ENCODE measurements at places on chromosomes 13 and 19.

GRCh38 chr13:113539822-113540221 is 44.7 kb upstream of the TFDP1 start:
- DNase-seq = no peak

DNA sequence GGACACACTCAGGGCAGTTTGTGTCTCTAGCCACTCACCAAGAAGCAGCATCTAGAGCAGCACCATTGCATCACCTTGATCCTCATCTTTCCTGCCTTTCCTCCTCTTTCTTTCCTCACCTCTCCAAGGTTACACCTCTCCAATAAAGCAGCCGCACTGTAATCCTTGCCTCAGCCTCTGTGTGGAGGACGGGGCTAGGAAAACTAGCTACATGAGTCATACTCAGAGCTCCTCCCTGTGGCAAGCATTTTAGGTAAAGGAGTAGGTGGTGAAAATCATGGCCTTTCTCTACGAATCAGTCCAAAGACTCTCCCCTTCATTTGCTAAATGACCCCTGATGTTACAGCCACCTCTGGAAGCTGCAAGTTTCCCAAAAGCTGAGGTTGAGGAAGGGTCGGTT is 108.9 kb downstream of the DNAJC15 start:
- no peak for DNase-seq

DNA sequence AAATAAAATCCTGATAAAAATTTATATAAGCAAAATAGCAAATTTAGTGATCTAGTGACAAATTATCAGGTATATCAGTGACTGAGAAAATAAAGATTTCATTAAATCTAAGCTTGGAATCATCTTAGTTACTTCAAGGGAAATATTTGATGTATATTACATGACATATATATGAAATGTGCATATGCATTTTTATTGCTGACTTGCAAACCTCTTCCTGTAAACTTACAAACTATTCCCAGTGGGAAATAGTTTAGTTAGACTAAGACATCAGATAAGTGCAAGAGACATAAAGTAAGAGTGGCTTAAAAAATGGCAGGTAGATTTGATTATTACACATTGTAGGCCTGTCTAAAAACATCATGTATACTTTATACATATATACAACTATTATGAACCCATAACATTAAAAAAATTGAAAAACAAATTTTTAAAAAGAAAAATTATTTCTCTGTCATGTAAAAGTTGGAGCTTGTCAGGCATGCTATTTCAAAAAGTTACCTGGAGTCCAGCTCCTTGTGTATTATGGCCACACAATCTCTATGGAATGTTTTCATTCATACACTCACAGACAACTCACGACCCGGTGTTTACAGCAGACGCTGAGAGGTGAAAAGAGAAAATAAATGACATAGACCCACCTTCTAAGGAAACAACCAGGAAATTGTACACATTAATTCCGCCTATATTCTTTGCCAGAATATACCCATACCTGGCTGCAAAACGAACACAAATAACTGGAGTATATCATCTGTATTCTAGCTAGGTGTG is 724.5 kb downstream of the SLITRK6 start:
- DNase-seq = no peak

- DNase-seq = no peak
Observed at GRCh38 chr13:47420020-47420419, 523.2 kb upstream of the HTR2A start.

GRCh38 chr13:42548731-42549551 is 25.0 kb upstream of the TNFSF11 start:
- DNase-seq = no peak

- no peak for DNase-seq
Observed at GRCh38 chr19:54659300-54659699, 3.5 kb upstream of the LILRB4 start.

- DNase-seq = no peak
Observed at GRCh38 chr19:49931293-49932040, 2.2 kb upstream of the NUP62 start.

DNA sequence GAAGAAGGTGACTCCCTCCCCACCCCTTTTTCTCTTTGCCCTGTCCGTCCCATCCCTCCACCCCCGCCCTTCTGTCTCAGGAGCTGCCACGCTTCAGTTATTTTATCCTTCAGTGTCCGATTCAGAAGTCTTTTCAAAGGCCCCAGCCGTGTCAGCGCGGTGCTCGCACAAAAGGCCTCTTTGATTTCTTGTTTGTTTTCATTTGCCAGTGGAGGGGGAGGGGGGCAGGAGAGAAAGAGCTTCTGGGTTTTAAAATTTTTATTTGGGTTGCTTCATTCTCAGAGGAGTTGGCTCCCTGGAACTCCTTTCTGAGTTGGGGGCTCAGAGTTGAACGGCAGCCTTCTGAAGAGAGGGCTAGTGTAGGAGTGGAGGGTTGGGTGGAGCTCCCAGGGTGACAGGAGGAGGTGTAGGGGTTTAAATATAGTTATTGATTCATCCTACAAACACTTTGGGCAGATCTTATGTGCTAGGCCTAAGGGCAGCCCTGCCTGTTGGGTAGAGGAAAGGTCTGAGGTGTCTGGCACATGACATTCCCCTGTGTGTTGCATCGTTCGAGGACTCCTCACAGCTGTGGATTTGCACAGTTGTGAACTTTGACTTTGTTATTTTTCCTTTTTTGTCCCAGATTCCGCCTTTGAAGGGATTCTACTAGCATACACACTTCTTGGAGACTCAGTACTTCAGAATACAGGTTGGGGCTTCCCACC is 36.8 kb downstream of the NFIX start:
- no peak for DNase-seq

DNA sequence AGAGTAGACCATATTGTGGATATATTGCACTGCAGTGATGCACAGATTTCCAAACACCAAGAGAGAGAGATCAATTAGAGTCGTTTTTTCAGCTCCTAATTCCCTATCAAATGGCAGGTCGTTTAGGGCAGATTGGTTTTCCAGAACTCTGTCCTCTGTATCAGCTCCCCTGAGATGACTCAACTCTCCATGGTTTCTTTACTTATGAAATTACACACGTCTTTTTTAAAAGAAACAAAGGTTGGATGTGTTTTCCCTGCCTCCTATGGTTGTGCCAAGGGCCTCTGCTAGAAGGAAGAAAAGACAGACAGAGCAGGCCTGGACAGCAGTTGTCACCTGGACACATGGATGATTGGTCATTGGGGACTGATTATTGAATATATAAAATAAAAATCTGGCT is 478.1 kb upstream of the NBEA start:
- no peak for DNase-seq

- no peak for DNase-seq
Observed at GRCh38 chr13:23552171-23552570, 18.0 kb upstream of the TNFRSF19 start.

DNA sequence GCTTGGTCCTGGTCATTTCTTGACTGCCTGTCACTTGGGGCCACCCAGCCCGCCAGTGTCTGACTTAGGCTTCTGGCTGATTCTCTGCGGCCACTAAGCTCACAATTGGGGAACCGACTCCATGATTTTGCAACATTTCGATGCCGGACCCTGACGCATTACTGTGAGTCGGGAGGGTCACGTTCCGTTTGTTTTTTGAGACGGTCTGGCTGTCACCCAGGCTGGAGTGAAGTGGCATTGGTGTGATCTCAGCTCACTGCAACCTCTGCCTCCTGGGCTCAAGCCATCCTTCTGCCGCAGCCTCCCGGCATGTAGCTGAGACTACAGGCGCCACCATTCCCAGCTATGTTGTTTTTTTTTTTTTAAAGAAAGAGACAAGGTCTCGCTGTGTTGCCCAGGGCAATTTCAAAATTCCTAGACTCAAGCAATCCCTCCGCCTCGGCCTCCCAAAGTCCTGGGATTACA is 3.2 kb upstream of the ADAT3 start:
- DNase-seq = no peak

GRCh38 chr13:39712626-39713025 is 57.2 kb downstream of the COG6 start:
- DNase-seq = no peak

DNA sequence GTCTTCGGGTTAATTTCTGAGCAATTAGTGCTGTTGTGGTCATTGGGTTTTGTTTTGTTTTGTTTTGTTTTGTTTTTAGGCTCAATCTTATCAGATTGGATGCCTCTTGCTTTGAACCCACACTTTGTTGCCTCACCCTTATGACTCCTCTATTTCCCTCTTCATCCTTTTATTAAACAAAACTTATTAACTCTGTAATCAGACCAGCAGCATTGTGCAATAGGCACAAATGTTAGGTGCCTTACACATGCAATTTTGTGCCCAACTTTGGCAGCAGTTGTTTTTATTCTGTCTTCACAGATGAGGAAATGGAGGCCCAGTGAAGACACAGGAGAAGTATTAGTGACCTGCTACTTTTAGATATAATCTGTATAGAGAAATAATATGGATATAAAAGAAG is 377.7 kb downstream of the KCNRG start:
- DNase-seq = no peak

DNA sequence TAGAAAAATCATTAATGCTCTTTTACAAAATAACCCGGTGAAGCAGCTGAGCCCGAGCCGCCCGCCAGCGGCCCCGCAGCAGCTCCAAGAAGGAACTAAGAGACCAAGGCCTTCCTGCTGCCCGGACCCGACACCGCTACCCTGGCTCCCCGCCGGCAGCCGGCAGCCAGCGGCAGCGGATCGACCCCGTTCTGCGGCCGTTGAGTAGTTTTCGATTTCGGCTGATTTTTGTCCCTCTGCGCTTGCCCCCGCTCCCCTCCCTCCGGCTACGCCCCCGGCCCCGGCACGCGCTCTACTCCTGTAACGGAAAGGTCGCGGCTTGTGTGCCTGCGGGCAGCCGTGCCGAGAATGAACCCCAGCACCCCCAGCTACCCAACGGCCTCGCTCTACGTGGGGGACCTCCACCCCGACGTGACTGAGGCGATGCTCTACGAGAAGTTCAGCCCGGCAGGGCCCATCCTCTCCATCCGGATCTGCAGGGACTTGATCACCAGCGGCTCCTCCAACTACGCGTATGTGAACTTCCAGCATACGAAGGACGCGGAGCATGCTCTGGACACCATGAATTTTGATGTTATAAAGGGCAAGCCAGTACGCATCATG is at the start of gene PABPC3:
Gene PABPC3 (plus strand): TSS at position 286 of the 603 bp plus-strand sequence. CDS start 63 bp downstream, at position 349.
- no peak for DNase-seq

DNA sequence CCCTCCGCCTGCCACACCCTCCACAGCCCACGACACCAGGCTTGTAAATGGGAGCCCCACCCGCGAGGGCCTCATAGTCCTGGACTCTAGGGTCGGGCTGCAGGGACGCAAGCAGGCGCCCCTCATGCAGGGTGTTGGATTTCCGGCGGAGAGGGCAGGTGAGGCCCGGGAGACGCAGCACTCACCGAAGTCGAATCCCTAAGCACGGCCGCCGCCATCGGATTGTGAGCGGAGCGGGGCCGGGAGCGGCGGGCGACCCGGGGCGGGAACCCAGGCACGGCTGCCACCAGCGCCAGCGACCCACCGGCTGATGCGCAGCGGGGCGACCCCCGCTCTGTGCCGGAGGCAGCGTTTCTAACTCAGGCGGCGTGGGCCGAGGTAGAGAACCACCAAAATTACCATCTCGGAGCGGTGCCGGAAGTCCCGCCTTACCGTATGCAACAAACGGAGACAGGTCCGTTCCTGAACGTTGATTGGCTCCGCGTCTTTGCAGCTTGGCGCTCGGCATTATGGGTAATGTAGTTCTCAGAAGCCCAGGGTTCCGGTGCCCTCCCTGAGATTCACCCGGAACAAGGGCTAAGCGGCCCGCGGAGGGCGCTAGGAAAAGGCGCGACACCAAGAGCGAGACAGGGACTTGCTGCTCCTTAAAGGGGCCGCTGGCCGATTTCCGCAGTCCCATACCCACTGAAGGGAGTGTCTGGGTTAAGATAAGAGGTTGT is at the start of gene ZNF416:
Gene ZNF416 (minus strand): TSS at position 425 of the 719 bp plus-strand sequence. CDS start 207 bp downstream, at position 218.
- peak; percentile 84 for DNase-seq

DNA sequence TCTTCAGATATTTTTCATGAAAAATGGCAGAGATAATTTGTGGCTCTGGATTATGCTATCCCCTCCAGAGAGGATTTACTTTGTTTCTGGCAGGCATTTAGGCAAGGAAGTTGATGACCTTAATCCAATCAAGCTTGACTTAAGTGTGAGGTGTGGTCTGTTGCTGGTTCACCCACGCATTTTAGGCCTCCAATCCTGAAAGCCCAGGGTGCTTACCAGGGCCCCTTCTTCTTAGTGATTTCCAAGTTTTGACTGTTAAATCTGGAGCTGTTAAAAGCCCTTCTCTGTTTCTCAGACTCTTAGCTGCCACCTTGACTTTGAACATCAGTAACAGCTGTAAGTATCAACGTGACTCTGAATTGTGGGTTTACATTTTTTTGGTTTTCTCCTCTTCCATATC is 161.8 kb downstream of the DNAJC15 start:
- no peak for DNase-seq

GRCh38 chr13:22846551-22846950 is 334.2 kb upstream of the SGCG start:
- DNase-seq = no peak

DNA sequence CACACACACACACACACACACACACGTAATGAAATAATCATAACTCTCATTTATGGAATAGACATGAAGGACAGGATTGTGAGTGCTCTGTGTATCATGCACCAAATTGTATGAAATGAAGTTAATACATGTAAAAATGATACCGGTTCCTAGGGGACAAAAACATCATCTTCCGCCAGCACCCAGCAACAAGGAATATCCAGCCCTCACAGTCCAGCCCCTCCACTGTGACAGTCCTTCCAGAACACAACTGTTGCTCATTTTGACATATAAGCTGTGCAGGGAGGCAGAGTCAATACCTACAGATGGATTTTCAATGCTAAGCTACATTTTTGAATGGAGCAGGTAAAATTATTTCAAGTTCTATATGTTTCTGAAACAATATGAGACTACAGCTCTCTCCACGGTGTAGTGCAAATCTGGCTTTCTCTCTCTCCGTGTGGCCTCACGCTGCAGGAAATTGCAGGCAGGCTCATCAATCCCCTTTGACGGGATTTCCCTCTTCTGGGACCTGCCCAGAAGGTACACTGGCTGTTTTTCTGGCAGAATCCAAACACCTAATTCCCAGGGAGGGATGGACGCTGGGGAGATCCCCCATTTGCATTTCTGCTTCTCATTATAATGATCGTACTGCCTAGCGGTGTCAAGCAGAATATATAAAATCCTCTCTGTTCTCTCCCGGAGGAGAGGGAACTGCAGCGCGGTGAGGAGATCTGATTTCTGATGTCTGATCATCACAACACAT is 494.0 kb downstream of the LIG4 start:
- no peak for DNase-seq

DNA sequence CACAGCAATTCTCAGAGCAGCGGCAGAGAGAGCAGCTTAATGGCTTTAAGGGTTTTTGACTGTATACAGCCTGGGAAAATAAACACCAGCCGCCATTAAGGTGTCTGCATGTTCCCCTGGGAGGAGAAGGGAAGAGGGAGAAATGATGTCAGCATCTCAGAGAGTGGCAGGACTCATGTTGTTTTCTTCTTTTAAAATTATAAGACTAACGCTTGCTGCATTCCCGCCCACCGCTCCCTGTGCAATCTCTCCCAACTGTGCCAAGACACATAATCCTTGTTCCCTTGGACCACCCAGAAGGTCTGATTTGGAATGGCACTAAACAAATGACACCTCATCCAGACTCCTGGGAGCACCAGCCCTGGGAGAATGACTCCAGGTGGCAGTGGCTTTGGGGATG is 27.7 kb upstream of the FAM216B start:
- no peak for DNase-seq

DNA sequence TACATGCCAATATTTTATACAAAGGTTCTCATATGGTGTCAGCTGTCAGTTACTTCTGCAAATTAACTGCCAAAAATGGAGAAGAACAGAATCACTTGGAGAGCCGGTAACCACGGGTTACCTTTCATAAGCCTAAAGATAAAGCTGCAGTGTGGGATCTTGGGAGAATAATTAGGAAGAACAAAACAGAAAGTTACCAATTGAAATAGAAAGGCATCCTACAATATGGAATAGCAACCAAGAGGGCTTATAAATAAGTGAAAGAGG is 74.2 kb downstream of the TSHZ3 start:
- DNase-seq = no peak

GRCh38 chr19:13864667-13865570 is 12.0 kb upstream of the NANOS3 start:
- no peak for DNase-seq
